Non-pigmented ciliary epithelial cell (primary cell): ENCODE measurements at places on chromosomes 5 and 9.

DNA sequence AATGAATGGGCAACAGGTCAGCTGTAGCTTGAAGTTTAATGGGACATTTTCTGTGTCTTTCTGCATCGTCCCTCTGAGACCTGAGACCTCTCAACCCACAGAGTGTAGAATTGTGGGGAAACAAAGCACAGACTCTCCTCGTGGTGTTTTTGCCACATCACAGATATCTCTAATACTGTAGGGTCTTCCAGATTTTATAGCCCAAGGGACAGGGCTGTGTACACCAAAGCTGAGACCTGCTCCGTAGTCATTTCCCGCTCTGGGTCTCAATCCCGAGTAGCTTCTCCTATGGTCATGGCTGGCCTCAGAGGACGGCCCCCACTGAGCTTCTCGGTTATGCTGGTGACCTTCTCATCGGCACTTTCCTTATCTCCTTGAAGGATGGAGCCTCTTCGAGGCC, 14.9 kb upstream of the CLK4 start:
- DNase-seq: no peak

GRCh38 chr9:106892632-106893031, 29.7 kb downstream of the ZNF462 start:
- peak; percentile 98 for DNase-seq

GRCh38 chr9:136690806-136691261, 3.6 kb upstream of the AGPAT2 start:
- DNase-seq: no peak

GRCh38 chr9:112065806-112066606, 109.1 kb downstream of the SUSD1 start:
- no peak for DNase-seq

DNA sequence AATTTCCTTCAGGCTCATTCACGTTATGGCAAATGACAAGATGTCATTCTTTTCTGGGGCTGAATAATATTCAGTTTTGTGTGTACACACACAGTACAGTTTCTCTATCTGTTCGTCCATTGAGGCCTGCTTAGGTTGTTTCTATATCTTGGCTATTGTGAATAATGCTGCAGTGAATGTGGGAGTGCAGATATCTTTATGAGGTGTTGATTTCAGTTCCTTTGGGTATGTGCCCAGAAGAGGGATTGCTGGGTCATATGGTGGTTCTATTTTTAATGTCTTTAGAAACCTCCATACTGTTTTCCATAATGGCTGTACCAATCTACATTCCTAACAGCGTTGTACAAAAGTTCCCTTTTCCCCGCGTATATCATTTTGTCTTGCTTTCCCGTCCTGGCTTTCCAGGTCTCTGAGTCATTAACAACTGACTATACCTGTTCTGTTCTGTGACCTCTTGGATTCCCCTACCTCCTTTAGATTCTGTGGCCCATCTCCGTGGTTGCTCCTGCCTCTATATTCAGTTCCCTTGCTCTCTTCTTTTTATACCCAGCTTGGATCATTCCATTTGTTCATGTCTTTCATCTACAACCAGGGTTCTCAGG, 6.8 kb downstream of the SNX30 start:
- no peak for DNase-seq

GRCh38 chr5:154285661-154286408, 95.3 kb downstream of the GALNT10 start:
- no peak for DNase-seq

DNA sequence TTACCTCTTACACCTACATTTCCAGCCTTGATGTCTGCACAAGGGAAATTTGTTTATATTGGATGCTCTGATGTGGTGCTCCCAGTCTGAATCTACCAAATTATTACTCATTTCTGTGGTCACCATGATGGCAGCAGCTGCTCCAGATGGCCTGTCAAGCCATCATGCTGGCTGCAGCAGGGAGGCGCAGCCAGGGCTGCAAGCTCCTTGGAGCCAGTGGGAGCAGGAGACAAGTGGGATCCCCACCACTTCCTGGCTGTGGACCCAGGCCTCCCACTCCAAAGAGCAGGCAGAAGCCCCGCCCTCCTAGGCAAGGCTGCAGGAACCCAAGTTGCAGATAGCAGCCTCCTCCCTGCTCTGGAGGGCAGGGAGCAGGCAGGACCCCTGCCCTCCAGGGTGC, 241.1 kb upstream of the ATP10B start:
- no peak for DNase-seq

GRCh38 chr5:9519537-9519936, 26.3 kb downstream of the SEMA5A start:
- DNase-seq: no peak

- DNase-seq: no peak
These were observed 5.9 kb downstream of the ATG12 start for GRCh38 chr5:115835481-115835880.

DNA sequence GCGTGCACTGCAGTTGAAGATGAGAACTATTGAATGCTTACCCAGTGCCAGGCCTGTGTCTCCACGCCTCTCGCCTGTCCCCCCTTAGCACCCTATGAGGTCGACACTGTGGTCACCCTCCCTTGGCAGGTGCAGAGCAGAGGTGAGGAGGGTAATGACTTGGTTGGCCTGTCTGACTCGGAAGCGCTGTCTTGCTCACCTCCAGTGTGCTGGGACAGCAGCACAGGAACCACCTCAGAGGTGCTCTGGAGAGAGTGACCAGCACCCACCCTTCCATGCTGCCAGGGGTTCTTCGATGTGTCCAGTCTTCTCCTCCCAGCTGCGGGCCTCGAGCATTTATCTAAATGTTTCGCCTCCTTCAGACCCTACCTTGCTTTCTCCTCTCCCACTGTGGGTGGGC, 178.3 kb upstream of the IRX2 start:
- DNase-seq: no peak

DNA sequence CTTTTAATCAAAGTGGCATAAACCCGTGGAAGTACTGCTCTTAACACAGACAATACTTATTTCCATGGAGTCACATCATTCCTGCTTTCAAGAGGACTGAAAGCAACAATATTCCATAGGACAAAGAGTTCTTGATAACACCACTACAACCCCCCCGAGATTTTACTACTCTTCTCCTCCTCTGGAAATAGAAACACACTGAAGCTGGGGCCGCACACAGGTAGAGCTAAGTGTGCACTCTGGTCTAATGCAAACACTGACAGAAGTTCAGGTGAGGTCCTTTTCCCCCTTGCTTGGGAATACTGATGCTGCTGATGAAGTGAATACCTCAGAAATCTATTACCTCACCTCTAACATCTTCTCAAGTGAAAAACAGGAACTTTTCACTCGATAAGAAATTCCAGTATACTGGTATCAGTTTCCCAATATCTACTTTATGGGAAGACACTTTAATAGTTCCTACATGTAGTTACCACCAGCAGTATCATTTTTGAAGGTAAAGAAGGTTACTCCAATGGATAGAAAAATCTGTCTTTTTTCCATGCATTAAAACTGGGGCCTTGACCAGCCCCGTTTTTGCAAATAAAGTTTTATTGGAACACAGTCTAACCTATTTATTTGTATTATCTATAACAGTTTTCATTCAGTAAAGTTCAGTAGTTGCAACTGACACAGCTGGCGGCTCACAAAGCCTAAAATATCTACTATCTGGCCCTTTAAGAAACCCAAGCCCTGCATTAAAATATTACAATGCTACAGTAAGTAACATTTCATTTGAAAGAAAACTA, 50.0 kb downstream of the GOLPH3 start:
- no peak for DNase-seq

- DNase-seq: no peak
These were observed 20.3 kb upstream of the GRAMD2B start for GRCh38 chr5:126402621-126403555.

DNA sequence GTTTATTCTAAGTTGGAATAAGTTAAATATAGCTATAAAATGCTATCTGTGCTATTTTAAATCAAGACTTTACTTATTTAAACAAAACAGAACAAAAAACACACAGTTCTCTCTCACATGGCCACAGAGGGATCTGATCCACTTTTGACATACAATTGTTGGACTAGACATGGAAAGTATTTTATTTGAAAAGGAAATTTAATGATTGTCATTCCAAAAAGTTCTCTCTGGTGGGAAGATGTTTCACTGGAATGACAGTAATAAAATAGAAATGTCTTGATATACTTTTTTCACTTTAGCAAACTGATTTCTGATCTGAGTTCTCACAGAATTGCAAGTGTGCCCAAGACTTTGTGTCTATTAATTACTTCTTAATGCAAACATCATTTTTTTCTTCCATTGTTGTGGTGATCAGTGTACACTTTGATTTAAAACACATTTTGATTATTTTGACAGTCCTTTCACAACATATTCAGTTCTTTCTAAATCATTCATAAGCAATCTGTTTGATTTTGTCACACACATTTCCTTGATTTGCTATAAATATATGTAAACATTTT, 30.1 kb upstream of the MINAR2 start:
- no peak for DNase-seq

DNA sequence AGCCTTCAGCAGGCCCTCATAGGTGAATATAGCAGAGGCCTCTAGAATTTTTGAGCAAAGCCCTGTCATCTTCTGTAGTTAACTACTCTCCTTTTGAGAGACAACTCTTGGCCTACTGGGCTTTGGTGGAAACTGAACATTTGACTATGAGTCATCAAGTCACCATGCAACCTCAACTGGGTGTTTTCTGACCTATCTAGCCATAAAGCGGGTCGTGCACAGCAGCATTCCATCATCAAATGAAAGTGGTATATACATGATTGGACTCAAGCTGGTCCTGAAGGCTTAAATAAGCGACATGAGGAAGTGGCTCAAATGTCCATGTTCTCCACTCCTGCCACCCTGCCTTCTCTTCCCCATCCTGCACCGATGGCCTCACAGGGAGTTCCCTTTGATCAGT, 1115.5 kb downstream of the TAF11L14 start:
- no peak for DNase-seq

DNA sequence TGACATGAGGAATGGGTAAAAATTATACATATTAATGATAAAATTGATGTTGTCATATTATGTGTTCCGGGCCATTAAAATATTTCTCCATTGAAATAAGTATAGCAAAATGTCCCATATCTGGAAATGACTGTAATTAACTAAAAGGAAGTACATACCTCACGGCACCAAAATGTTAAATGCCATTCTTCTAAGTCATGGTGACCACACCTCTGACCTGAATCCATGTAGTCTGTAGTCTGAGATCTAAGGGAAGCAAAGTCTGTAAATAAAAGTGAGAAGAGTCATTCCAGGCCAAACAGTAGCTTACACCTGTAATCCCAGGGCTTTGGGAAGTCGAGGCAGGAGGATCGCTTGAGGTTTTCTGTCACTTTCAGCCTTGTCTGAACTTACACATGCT, 8.7 kb upstream of the GDA start:
- DNase-seq: no peak

DNA sequence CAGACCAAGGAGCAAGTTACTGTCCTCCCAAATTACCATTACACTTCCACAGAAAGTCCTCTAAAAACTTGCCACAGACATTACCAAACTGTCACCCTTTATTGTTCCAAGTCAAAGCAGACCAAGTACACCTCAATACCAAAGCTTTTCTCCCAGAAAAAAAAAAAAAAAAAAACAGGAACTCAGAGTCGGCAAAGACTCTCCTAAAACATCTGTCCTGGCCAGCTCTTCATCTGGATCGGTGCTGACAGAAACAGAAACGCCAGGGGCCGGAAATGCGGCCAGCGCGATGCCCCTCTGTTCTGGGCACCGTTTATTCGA, 718 bp downstream of the DEPDC1B start:
- DNase-seq: no peak
